ENCODE measurements at places on chromosomes 13 and 19. TPM values are rescaled to one million over a fixed set of nuclear protein-coding genes. Genes with fewer than 3 reads are reported as not detected.

The MICU2 gene
- 64.4 TPM for total RNA-seq

The KIR2DL3 gene
- not detected for total RNA-seq

- no peaks in the 10 kb centered on the region for H3K36me3 ChIP-seq
- DNase-seq = no peak
- no peak overlapping the region for H3K4me3 ChIP-seq
- H3K27me3 ChIP-seq = peaks cover 100% of the 10 kb centered on the region
Measured at GRCh38 chr13:112346899-112347229, 29.3 kb upstream of the SPACA7 start.

- DNase-seq = no peak
- H3K27ac ChIP-seq = no peak overlapping the region
- no peak overlapping the region for H3K4me3 ChIP-seq
- H3K36me3 ChIP-seq = peaks cover 53% of the 10 kb centered on the region
- H3K27me3 ChIP-seq = no peaks in the 10 kb centered on the region
Measured at GRCh38 chr19:4358709-4359626, 15.6 kb downstream of the MPND start.

DNA sequence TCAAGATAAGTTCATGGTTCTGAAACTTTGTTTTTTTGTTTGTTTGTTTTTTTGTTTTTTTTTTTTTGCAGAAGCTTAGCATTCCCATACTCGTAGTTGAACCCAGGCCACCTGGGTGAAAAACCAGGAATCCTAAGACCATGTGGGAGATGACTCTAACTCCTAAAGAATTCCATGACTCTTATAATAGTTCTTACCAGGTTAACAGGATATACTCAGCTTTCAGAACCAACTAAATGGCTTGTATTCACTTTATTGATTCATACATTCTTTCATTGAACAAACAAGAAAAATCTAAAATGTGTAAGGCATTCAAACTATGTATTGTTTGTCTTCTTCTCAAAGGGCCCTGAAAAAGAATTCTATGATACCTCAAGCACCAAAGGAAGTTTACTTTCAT, 40.5 kb upstream of the KLF5 start:
- H3K36me3 ChIP-seq = peaks cover 25% of the 10 kb centered on the region
- H3K27me3 ChIP-seq = no peaks in the 10 kb centered on the region
- no peak for DNase-seq
- H3K4me1 ChIP-seq = no peaks in the 10 kb centered on the region
- H3K4me3 ChIP-seq = no peak overlapping the region
